ENCODE measurements at places on chromosomes 16 and 17.

- no peak for DNase-seq
Measured at GRCh38 chr16:83365166-83365565, 442.6 kb upstream of the HSBP1 start.

DNA sequence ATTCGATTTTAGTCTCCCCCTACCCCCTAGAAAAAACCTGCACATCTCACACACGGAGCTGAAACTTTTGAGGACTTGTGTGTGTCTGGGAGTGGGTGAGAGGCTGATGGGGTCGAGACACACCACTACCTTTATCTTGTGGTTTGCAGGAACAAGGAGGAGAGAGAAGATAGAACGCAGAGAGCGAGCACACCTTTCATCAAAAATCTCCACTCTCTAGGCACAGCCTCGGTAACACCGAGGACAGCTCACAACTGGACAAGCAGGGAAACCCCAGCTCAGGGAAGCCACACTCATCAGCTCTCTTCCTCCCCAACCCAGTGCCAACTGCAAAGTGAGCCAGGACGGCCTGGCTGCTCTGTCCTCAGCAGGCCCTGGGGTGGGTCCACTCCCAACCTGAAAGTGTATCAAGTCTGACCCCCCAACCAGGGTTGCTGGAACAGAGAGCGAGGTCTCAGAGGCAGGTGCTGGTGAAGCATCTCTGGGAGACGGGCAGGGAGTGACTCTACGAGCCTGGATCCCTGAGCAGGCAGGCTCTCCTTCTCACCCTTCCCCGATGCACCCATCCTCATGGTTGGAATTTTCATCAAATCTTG, 5.2 kb upstream of the GHDC start:
- no peak for DNase-seq

GRCh38 chr16:31480851-31481536, 1.9 kb upstream of the SLC5A2 start:
- DNase-seq: no peak

DNA sequence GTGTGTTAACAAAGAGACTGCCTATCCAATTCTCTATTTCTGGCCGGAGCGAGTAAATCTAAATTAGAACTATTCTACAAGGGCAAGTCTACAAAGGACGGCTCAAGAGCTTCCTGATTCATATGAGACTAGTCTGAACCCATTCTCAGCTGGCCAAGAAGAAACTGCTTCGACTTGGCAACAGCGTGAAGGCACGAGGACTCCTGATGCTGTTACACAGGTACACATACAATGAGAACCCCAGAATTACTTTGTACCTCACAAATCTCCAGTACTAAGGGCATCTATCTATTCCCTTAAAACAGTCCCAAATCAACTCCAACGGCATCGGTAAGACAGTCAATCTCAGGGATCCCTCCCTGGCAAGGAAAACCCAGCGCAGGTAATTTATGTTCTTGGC, 1.5 kb downstream of the CRK start:
- no peak for DNase-seq

DNA sequence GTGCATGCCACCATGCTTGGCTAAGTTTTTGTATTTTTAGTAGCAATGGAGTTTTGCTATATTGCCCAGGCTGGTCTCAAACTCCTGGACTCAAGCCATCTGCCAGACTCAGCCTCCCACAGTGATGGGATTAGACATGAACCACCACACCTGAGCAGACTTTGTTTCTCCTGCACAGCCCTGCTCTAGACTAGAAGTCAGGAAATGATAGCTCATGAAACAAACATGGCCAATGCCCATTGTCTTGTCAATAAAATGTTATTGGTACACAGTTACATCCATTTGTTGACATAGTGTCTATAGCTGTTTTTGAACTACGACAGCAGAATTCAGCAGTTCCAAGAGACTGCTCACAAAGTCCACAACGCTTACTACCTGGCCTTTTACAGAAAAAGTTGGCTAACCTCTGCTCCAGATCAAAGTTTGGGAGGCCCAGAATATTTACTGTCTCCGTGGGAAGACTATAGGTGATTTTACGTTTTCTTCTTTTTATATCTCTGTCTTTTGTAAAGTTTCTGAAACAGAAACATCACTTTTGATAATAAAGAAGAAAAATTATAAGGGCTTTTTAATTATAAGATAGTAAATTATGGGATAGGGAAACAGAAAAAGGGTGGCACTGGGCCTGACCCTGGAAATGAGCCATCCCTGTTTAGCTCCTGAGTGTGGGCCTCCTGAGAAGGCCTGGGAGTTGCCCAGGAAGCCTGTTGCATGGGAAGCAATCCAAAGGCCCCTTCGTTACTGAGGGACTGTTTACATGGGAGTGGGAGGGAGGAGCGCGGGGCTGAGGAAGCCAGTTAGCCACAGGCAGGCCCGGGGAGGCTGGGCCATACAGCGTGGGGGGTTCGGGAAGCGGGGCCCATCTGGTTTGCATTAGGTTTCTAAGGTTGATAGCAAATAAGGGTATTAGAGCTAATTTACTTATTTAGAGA, 201.5 kb downstream of the IRF8 start:
- no peak for DNase-seq

GRCh38 chr17:429589-429988, 77.0 kb upstream of the RPH3AL start:
- DNase-seq: no peak

DNA sequence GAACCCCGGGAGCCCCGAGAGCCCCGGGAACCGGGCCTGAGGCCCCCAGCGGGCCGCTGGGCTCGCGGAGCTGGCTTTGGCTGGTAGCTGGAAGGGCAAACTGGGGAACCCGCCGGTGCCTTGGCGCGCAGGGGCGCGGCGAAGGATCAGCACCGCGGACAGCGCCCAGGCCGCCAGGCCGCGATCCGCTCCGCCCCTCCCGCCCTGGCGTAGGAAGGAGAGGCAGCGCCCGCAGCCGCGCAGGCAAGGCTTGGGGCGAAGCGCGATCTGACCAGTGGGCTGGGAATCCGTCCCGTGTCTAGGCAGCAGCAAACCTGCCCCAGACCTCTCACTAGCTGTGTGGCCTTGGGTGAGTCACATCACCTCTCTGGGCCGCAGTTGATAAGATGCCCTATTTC, 331 bp upstream of the CCDC92B start:
- peak; percentile 63 for DNase-seq
